Fibroblast of skin of back (primary cell): ENCODE measurements at places on chromosomes 7 and 10.

- no peak for DNase-seq
Observed at GRCh38 chr10:35507519-35508109, 97.5 kb upstream of the GJD4 start.

- no peak for DNase-seq
Observed at GRCh38 chr7:9453521-9453920, 1020.1 kb downstream of the NXPH1 start.

GRCh38 chr10:101284744-101285463 is 55.6 kb upstream of the LBX1 start:
- no peak for DNase-seq

GRCh38 chr7:55187701-55188491 is 169.1 kb downstream of the EGFR start:
- no peak for DNase-seq

- DNase-seq, result no peak
Observed at GRCh38 chr7:106048706-106049020, 63.4 kb downstream of the SYPL1 start.
